ENCODE measurements at places on chromosomes 3 and 15.

DNA sequence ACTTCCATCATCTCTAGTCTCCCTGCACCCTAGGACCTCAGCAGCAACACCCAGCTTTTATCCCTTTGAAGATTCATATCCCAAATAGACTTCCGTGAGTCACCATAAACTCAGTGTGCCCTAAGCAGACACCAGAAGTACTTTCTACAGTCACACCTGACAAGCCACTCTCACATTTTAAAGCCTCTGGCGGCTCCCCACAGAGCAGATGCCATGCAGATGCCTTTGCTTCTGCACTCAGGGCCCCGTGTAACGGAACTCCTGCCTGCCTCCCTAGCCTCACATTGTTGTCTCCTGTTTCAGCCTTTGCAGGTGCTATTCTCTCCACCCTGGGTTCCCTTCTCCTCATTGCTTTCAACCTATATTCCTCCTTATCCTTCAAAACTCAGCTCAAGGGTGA is 155.5 kb upstream of the SLC24A5 start:
- no peak for DNase-seq

DNA sequence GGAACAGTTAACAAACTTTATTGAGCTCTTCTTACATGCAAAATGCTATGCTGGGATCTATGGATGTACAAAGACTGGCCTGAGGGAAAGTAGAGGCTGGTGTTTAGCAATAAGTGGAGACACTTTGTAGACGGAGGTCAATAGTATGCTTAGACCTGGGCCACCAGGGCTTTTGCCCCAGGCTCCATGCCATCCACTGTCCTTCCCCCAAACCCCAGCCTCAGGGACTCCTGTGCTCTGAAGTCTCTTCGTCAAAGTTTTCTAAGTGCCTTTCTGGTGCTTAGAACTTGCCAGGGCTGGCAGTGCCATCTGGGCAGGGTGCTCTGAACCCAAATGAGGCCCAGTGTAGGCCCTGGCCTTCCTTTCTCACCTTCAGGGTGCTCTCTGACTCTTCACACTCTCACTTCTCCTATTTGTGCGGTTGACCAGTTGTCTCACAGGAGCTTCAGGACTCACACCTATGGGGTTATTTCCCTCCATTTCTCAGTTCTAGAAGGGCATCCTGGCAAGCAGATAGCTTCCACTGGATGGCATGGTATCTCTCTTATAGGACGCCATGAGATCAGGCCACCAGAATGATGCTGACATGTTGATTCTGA is 21.8 kb upstream of the KCNAB1 start:
- DNase-seq = no peak

GRCh38 chr3:154799800-154800199 is 280.3 kb upstream of the MME start:
- peak; percentile 88 for DNase-seq

DNA sequence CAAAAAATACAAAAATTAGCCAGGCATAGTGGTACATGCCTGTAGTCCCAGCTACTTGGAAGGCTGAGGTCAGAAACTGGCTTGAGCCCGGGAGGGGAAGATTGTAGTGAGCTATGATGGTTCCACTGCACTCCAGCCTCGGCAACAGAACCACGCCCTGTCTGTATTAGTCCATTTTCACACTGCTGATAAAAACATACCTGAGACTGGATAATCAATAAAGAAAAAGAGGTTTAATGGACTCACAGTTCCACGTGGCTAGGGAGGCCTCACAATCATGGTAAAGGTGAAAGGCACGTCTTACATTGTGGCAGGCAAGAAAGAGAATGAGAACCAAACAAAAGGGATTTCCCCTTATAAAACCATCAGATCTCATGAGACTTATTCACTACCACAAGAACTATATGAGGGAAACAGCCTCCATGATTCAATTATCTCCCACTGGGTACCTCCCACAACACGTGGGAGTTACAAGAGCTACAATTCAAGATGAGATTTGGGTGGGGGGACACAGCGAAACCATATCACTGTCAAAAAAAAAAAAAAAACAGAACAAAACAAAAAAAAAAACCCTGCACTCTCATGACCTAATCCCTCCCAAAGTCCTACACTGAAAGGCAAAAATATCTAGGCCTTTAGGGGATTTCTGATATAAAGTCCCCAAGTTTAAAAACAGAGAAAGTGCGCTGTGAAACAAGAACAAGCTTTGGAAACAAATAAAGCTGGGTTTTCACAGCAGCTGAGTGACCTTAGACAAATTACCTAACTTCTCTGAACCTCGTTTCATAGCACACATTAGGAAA is 224.7 kb downstream of the IGSF11 start:
- DNase-seq = no peak

DNA sequence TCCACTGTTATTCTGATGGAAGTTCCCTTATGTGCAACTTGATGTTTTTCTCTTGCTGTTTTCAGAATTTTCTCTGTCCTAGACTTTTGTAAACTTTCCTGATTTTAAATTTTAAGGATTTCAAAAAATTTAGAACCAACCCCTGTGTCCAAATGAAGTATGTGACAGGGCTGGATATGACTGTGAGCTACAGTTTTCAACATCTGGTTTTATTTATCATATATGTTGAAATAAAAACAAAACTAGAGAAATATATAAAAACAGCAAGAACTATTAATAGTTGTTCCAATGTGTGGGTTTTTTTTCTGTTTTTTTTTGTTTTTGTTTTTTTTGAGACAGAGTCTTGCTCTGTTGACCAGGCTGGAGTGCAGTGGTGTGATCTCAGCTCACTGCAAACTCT is 47.4 kb upstream of the PSMD6 start:
- DNase-seq = no peak
